NB4 (cell line): ENCODE measurements at places on chromosomes 1 and 21.

DNA sequence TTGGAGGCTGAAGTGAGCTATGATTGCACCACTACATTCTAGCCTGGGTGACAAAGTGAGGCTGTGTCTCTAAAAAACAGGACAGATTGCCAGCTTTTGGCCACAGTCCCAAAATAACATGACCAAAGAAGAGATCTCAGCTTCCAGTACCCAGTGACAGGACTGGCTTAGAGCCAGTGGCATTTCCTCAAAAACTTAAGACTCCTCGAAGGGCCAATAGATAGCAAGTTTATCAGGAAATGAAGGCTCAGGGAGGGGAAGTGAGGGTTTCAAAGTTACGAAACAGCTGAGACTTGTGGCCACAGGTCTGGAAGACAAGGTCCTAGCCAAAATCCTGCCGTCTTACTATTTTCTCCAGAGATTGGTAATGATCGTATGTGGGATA is 6.3 kb upstream of the TMEM39B start:
- peak; percentile 96 for DNase-seq

DNA sequence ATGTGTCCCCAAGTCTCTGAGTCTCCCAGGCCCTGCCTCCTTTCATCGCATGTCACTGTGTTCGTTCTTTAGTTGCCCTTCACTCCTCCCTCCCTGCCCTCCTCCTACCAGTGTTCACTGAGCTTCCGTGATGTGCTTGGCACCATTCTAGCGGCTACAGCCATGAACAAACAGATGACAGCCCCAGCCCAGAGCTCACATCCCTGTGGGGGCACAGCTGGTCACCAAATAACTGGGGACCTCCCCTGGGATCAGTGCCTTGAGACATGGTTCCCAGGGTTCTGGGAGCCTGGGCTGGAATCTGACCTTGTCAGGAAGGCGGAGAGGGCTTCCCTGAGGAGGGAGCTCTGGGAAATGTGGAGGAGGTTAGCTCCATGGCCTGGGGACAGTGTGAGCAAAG is 320.7 kb downstream of the PTPRU start:
- DNase-seq, result no peak

DNA sequence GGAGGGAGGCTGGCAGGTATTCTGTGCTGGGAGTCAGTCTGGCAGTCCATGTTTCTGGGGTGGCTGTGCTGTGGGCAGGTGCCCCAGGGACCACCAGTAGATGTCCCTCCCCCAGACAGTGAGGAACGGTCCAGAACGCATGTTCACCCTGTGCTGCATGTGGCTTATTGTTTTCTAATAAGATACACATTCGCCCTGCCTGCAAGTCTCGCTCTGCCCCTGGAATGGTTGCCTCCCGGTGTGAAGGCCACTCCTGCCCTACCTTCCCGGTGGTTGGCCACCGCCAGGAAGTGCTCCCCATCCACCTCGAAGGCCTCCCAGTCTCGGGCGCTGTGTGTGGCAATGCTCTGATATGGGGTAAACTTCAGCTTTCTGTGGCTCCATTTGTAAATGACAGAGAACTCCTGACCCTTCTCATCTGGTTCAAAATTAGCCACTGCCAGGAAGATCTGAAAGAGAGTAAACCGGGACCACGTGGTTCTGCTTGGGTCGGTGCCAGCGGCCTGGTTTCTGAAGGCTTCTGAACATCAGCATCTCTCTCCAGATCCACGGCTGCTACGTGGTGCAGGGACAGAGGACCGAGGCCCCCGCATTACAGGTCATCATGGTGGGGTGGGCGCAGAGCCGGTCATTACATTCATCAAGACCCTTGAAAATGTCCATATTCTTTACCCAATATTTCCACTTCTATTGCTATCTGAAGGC is 14.5 kb downstream of the KRTAP10-1 start:
- no peak for DNase-seq

DNA sequence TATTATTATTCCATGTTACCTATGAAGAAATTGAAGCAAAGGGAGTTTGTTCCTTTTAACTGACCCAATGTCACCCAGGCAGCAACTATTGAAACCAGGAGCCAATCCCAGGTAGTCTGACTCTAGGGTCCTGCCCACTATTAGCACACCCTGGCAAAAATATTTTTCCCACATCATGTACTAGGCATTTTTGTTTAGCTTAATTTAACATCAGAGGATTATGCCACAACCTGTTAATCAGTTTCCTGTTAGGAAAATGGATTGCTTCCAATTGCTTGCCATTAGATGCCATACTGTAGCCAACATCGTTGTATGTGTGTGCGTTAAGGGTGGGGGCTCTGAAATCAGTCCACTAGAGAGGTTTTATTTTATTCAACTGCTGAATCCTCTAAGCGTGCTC is 281.1 kb downstream of the DNM3 start:
- DNase-seq, result no peak

DNA sequence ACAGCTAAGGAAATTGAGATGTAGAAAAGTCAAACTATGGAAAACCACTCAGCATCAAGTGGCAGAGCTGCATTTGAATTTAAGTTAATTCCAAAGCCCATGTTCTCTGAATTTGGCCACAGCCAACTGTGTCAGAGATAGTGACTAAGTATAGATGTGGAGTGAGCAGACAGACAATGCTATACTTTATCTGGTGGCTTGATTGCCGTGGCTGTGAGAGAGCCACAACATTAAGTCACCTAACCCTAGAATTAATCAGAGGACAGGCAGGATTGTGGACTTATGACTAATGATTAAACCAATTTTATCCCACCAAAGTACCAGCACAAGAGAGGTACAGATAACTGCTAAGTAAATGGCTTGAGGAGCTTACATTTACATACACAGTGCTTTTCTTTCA is 209.8 kb downstream of the TPR start:
- no peak for DNase-seq

DNA sequence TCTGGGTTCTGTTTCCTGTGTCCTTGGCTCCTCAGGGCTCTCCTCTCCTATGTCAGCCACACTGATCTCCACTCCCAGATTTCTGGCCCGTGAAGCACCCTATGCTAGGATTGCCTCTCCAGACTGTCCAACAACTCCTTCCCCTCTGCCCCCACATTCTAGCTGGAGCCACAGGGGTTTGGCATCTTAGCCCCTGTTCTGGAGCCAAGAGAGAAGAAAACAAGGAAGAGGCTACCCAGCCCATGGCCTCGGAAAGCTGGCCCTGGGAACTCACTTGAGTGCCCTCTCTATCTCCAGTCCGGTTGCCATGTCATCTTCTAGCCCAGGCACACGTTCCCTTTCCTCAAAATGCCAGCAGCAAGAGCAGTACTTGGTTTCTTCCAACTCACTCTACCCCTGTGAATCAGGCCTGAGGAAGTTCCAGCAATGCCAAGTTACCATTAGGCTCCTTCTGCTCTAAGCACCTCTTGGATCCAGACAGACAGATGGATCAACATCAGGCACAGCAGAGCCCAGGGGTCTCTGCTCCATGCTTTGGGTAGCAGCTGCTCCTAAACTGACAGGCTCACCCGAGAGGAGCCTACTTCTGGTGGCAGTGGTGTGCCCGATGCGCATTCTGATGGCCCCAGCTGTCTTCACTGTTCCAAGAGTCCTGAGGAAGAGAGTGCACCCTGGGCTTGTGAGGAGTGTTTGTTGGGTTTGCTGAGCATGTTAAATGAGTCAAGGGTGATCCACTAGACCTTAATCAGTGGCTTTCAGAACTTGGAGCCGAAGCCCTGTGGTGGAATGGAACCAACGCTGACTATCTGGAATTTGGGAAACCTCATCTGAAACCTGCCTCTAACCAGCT is 11.6 kb upstream of the GPR61 start:
- DNase-seq, result no peak

GRCh38 chr1:180595966-180596365 is 35.9 kb upstream of the XPR1 start:
- DNase-seq, result no peak

GRCh38 chr1:172662464-172663109 is 3.7 kb downstream of the FASLG start:
- DNase-seq, result peak; percentile 95

DNA sequence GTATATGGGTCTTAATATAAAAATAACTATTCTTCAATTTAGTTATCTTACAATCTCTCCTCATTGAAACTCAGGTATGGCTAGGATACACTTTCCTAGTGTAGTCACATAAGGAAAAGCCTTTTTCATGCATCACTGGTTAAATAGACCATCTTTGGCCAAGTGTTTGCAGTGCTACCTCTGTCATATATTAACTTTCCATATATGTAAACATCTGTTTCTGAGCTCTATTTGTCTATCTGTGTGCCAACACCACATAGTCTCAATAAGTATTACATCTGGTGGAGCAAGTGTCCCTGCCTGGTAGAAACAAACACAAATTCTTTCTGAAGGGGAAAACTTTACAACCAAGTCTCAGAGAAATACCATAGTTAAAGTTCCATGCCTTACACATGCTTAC is 134.6 kb downstream of the TSEN15 start:
- DNase-seq, result no peak

DNA sequence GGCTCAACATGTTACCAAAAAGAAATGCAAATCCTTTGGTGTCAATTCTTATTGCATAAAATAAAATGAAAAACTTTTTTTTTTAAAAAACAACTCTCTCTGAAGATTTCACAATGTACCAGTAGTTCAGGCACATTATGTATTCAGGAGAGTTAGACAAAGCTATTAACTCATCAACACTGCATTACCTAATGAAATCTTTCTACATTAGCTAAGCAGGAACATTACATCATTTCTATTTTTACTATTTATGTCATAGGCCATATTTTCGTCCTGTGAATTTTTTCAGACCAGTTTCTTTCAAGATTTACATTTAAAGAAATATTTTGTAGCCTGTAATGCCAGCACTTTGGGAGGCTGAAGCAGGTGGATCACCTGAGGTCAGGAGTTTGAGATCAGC is 366.2 kb downstream of the USH2A start:
- DNase-seq, result no peak

- DNase-seq, result peak; percentile 36
These were observed 43.6 kb upstream of the PDE9A start for GRCh38 chr21:42609811-42610210.

DNA sequence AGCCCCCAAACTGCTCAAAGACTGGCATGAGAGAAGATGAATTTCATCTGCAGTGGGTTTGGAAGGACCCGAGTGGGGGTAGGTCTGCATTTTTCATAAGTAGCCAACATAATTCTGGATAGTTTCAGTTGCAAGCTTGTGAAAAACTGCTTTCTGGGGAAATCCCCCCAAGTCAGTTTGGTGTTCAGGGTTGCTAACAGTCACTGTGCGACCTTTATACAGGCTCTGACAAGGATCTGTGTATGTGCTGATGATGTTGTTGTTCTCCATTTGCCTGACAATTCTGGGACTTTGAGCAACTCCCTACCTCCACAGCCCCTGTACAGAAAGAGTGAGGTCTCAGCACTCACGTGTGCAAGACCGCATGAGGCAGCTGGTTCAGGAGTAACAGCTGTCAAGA is 87.9 kb downstream of the SUSD4 start:
- no peak for DNase-seq

DNA sequence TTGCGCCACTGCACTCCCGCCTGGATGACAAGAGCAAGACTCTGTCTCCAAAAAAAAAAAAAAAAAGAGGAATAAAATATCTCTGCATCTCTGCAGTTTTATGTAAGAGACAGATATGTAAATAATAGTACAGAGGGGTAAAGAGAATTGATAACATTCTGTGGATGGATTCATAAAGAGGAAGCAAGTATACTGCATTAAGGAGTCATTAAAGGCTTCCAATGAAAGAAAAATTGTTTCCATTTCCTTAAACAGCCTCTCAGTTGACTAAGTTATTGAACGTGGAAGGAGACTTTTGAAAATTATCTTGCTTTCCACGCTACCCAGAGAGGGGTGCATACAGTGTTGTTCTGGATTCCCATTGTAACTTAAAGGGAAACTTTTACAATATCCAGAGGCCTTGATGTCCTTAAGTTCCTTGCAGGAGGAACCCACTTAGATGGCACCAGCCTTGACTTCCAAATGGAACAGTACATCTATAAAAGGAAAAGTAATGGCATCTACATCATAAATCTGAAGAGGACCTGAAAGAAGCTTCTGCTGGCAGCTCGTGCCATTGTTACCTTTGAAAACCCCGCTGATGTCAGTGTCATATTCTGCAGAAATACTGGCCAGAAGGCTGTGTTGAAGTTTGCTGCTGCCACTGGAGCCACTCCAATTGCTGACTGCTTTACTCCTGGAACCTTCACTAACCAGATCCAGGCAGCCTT is 13.8 kb downstream of the CEP350 start:
- no peak for DNase-seq

GRCh38 chr1:26429721-26430120 is 2.4 kb upstream of the DHDDS start:
- no peak for DNase-seq
